Activated CD8-positive, alpha-beta memory T cell treated with anti-CD3 and anti-CD28 coated beads, Interleukin-2, amount 10 ng/mL, durations not matched to agents 7 days and 5 days (primary cell): ENCODE measurements at places on chromosomes 6 and 20. TPM values are rescaled to one million over a fixed set of nuclear protein-coding genes. Genes with fewer than 3 reads are reported as not detected.
A peak's percentile ranks its signal among the peaks of the same experiment; 100 is the strongest.

DNA sequence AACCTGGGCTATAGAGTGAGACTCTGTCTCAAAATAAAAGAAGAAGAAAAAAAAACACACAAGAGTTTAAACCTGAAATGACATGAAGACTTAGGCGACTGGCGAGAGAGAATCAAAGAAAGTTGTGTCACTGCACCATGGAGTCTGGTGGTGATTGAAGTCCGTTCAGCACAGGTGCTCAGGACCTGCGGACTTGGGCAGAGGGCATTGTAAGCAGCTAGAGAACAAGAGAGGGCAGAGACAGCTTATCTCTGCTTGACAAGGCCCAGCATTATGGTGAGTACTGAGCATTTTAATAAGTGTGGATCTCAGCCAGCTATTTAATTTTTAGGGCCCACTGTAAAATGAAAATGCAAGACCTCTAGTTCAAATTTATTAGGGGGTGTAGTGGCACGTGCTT lies 31.5 kb downstream of the BANF2 start:
- H3K4me1 ChIP-seq: no peaks in the 10 kb centered on the region
- H3K4me3 ChIP-seq: no peak overlapping the region
- no peak for DNase-seq
- peaks cover 5% of the 10 kb centered on the region for H3K27me3 ChIP-seq

DNA sequence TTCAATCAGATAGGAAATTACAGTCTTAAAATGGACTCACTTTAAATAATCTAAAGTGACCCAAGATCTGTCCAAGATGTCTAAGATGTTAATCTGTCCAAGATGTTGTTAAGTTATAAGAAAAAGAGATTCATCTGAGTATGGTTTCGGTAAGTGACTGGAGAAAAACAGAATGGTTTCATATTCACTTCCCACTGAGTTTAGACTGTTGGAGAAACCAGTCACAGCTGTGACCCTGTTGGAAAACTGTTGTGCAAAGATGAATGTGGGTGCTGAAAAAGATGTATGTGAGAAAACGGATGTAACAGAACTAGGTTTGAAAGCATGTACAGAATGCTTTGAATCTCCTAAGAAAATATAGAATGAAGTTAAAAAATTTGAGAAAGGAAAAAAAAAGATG lies 325.9 kb downstream of the COL12A1 start:
- no peak overlapping the region for H3K27ac ChIP-seq
- no peaks in the 10 kb centered on the region for H3K36me3 ChIP-seq
- H3K4me1 ChIP-seq: no peaks in the 10 kb centered on the region
- no peak overlapping the region for H3K4me3 ChIP-seq

DNA sequence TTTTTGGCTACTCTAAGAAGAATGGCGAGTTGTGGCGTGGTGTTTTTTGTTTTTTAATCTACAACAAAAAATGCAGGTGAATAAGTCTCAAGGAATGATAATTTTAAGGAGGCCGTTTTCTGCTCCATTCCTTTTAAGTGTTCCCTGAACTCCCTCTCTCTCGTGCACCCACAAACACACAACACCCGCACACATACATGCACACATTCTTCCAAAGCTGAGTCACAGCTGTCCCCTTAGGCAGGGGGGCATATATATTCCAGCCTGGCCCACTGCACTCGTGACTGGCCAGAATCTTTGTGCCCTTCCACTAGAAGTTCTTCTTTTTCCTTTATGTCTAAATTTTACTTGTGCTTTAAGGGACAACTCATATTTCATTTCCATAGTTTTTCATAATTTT lies 405.7 kb downstream of the LMBRD1 start:
- DNase-seq: no peak
- H3K4me1 ChIP-seq: no peaks in the 10 kb centered on the region
- H3K27me3 ChIP-seq: no peaks in the 10 kb centered on the region
- H3K4me3 ChIP-seq: no peak overlapping the region

DNA sequence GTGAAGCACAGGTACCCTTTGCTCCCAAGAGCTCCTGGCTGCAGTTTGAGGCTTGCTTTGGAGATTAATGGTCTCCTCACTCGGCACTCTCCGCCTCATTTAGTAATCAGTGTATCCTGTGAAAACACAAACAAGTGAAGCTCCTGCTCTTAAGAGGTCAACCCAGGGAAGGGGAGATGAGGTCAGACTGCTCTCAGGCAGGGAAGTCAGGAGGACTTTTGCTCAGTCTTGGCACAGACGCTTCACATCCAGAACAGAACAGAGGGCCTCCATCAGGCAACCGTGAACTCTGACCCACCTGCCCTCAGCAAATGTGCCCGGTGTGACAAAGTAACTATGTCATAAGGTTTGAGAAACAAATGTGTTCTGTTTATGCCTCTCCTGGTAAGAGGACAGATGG lies 428.8 kb upstream of the JARID2 start:
- H3K27me3 ChIP-seq: peaks cover 3% of the 10 kb centered on the region
- peaks cover 3% of the 10 kb centered on the region for H3K36me3 ChIP-seq
- no peak for DNase-seq

- H3K27me3 ChIP-seq: no peaks in the 10 kb centered on the region
- no peaks in the 10 kb centered on the region for H3K4me1 ChIP-seq
- no peak overlapping the region for H3K4me3 ChIP-seq
- H3K27ac ChIP-seq: no peak overlapping the region
- H3K36me3 ChIP-seq: no peaks in the 10 kb centered on the region
Observed at GRCh38 chr20:11111191-11111590, 437.4 kb upstream of the JAG1 start.

- no peaks in the 10 kb centered on the region for H3K4me1 ChIP-seq
- H3K4me3 ChIP-seq: no peak overlapping the region
- H3K27me3 ChIP-seq: peaks cover 13% of the 10 kb centered on the region
- DNase-seq: no peak
Observed at GRCh38 chr6:159602431-159603041, 90.5 kb downstream of the SOD2 start.

The HSPA1L gene
- 3.1 TPM for total RNA-seq

The SCRT2 gene
- total RNA-seq: not detected

The SPTLC3 gene
- total RNA-seq: 1.2 TPM

DNA sequence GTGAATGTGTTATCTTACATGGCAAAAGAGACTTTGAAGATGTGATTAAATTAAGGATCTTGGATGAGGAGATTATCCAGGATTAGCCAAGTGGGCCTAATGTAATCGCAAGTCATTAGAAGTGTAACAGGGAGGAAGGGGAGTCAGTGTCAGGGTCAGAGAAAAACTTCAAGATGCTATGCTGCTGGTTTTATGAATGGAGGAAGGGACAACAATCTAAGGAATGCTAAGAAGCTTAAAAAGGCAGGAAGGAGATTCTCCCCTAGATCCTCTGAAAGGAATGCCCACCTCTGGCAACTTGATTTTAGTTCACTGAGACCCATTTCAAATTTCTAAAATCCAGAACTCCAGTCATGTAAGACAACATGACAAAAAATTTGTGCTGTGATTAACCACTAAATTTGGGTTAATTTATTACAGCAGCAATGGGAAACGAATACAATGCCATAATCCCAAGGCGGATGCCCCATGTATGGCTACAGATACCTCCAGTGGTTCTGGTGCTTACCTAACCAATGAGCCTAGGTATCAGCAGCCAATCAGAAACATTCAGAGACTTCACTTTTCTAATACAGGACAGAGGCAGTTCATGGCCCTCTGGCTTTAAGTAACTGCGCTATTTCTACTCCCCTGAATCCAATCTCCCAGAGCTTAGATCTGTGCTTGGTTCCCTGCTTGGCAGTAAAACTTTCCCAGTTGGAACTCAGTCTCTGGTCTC lies 3.6 kb upstream of the TAAR8 start:
- H3K4me3 ChIP-seq: no peak overlapping the region
- no peak overlapping the region for H3K27ac ChIP-seq
- no peaks in the 10 kb centered on the region for H3K36me3 ChIP-seq
- no peaks in the 10 kb centered on the region for H3K4me1 ChIP-seq

GRCh38 chr6:136073216-136073615 lies 176.9 kb downstream of the MTFR2 start:
- no peaks in the 10 kb centered on the region for H3K4me1 ChIP-seq
- H3K27me3 ChIP-seq: peaks cover 10% of the 10 kb centered on the region
- no peaks in the 10 kb centered on the region for H3K36me3 ChIP-seq
- no peak overlapping the region for H3K4me3 ChIP-seq
- DNase-seq: no peak
- no peak overlapping the region for H3K27ac ChIP-seq

The MGME1 gene
- 50.7 TPM for total RNA-seq

- H3K4me1 ChIP-seq: peaks cover 42% of the 10 kb centered on the region
- H3K27ac ChIP-seq: peak overlapping the region; percentile 99
- DNase-seq: peak; percentile 83
- peaks cover 17% of the 10 kb centered on the region for H3K36me3 ChIP-seq
- peak overlapping the region; percentile 82 for H3K4me3 ChIP-seq
Observed at GRCh38 chr20:23350904-23351838, 580 bp downstream of the NXT1 start.

The CST1 gene
- not detected for total RNA-seq

DNA sequence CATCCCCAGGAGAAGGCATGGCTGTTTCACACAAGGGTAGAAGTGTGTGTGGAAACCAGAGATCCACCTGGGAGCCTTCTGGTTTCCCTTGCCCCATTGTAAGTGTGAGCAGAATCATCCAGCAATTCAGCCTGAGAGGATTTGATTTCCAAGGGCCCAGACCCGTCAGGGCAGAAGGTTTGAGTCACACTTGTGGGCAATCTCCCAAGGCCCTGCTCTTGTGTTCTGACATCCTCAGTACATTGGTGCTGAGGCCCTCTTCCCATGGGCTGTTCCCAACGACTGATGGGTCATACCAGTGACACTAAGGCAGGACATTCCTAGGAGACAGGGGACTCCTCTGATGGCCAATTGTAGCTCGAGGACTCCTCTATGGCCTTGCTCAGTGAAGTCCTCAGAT lies 58.2 kb upstream of the POLR1H start:
- peaks cover 59% of the 10 kb centered on the region for H3K27me3 ChIP-seq
- no peaks in the 10 kb centered on the region for H3K36me3 ChIP-seq
- DNase-seq: no peak
- no peak overlapping the region for H3K4me3 ChIP-seq
- peaks cover 33% of the 10 kb centered on the region for H3K4me1 ChIP-seq
- H3K27ac ChIP-seq: no peak overlapping the region

The C6orf163 gene
- 1.7 TPM for total RNA-seq

GRCh38 chr6:100078509-100078908 lies 84.5 kb upstream of the MCHR2 start:
- DNase-seq: no peak
- peaks cover 18% of the 10 kb centered on the region for H3K27me3 ChIP-seq
- no peak overlapping the region for H3K27ac ChIP-seq
- no peak overlapping the region for H3K4me3 ChIP-seq
- no peaks in the 10 kb centered on the region for H3K4me1 ChIP-seq
- H3K36me3 ChIP-seq: no peaks in the 10 kb centered on the region

The MOG gene
- total RNA-seq: not detected

DNA sequence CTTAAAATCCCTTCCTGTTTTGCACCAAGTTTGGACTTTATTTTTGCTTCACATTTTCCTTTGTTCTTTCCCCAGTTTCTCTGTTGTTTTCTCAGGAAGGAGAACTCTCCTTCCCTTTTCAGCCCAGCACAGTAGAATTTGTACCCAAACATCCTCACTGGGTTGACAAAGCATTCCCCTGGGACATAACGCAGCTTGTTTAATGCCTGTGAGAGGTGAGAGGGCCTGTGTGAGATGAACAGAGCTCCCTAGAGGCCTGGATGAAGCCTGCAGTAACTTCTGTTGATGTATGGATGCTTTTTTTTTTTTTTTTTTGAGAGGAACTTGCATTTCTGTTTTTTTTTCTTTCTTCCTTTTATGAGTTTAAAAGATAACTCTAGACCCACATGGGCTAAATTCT lies 104.9 kb upstream of the SLC22A23 start:
- no peak overlapping the region for H3K4me3 ChIP-seq
- H3K36me3 ChIP-seq: no peaks in the 10 kb centered on the region
- no peaks in the 10 kb centered on the region for H3K4me1 ChIP-seq
- DNase-seq: no peak

DNA sequence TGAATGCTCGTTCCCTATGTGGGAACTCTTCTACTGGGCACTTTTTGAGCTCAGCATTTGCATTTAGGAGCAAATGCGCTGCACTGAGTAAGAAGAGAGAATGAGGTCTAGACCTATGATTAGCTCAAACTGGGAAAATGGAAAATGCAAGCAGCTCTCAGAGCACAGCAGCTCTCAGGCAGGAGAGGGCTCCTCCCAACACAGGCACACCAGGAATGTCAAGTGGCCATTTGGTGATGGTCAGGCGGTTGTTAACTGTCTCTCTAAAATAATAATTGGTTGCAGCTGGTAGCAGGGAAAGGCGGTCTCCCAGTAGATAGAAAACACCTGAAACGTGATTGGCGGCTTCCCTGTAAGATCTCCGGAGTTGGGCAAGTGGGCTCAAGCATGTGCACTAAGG lies 162.0 kb upstream of the ECI2 start:
- H3K4me1 ChIP-seq: no peaks in the 10 kb centered on the region
- no peak overlapping the region for H3K4me3 ChIP-seq
- no peaks in the 10 kb centered on the region for H3K36me3 ChIP-seq
- no peak for DNase-seq
- peaks cover 2% of the 10 kb centered on the region for H3K27me3 ChIP-seq
- H3K27ac ChIP-seq: no peak overlapping the region

DNA sequence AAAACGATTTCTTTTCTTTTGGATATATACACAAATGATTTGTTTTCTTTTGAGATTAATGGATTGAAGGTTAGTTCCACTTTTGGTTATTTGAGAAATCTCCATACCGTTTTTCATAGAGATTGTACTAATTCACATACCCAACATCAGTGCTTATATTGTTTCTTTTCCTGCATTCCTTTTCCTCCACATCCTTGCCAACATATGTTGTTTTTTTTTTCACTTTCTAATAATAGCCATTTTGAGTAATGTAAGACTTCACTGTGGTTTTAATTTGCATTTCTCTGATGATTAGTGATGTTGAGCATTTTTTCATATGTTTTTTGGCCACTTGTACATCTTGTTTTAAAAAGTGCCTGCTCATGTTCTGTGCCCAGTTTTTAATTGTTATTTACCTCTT lies 846.4 kb upstream of the EYS start:
- no peaks in the 10 kb centered on the region for H3K27me3 ChIP-seq
- no peak for DNase-seq
- no peak overlapping the region for H3K4me3 ChIP-seq
- H3K4me1 ChIP-seq: no peaks in the 10 kb centered on the region

- DNase-seq: no peak
- no peak overlapping the region for H3K27ac ChIP-seq
- H3K27me3 ChIP-seq: peaks cover 71% of the 10 kb centered on the region
- H3K4me3 ChIP-seq: no peak overlapping the region
- no peaks in the 10 kb centered on the region for H3K36me3 ChIP-seq
- peaks cover 6% of the 10 kb centered on the region for H3K4me1 ChIP-seq
Observed at GRCh38 chr20:3681352-3681930, 369 bp downstream of the ADAM33 start.

The LRRN4 gene
- total RNA-seq: not detected

GRCh38 chr6:65566117-65566516 lies 140.9 kb downstream of the EYS start:
- H3K4me1 ChIP-seq: no peaks in the 10 kb centered on the region
- no peaks in the 10 kb centered on the region for H3K27me3 ChIP-seq
- no peak overlapping the region for H3K4me3 ChIP-seq
- DNase-seq: no peak
- no peak overlapping the region for H3K27ac ChIP-seq
- no peaks in the 10 kb centered on the region for H3K36me3 ChIP-seq

The TBX18 gene
- total RNA-seq: not detected

- H3K27me3 ChIP-seq: no peaks in the 10 kb centered on the region
- H3K4me3 ChIP-seq: peak overlapping the region; percentile 25
- H3K27ac ChIP-seq: peak overlapping the region; percentile 80
Observed at GRCh38 chr6:16471222-16471909, 233.0 kb downstream of the GMPR start.

The OR2H2 gene
- total RNA-seq: not detected
